ENCODE measurements at places on chromosomes 3 and 15.
A peak's percentile ranks its signal among the peaks of the same experiment; 100 is the strongest.

DNA sequence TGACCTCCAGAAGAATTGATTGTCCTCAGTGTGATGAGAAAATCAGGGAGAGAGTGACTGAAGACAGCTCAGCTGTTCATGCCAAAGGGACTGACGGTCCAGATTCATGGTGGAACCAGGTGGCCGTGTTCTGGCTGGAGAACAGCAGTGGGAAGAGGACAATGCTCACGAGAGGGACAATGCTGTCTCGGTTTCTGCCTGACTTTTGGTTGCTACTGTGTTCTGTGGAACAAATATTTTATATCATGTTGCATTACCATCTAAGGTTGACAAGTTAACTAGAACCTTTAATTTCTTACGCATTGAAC is 58.0 kb upstream of the ULK4 start:
- DNase-seq, result no peak

DNA sequence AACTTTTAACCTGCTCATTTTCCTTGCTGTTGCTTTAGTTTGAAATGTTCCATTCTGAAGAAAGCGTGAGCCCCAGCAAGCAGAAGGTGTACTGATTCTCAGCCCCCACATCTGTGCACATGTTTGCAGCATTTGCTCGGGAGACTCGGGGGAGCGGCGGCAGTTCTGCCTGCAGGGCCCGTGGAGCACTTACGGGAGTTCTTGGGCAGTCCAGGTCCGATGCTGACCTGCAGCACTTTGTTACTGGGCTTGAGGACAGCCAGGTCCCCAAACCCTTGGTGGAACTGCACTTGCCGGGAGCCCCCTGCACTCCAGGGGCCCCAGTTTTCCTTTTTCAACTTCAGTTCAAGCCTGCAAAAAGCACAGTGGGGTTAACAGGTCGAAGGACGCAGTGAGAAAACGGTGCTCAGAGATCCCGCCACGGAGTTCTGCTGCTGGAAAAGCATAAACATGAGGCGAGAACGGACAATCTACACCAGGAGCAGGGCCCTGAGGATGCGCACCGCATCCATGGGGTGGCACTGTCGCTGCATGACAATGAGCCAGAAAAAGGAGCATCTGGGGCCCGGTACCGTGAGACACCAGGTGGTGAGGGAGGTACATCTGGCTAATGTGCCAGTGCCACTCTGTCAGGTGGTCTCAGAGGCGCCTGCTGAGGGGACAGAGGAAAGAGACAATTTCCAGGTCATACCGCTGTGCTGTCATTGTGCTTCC is 45.6 kb upstream of the LDHAL6B start:
- no peak for DNase-seq

DNA sequence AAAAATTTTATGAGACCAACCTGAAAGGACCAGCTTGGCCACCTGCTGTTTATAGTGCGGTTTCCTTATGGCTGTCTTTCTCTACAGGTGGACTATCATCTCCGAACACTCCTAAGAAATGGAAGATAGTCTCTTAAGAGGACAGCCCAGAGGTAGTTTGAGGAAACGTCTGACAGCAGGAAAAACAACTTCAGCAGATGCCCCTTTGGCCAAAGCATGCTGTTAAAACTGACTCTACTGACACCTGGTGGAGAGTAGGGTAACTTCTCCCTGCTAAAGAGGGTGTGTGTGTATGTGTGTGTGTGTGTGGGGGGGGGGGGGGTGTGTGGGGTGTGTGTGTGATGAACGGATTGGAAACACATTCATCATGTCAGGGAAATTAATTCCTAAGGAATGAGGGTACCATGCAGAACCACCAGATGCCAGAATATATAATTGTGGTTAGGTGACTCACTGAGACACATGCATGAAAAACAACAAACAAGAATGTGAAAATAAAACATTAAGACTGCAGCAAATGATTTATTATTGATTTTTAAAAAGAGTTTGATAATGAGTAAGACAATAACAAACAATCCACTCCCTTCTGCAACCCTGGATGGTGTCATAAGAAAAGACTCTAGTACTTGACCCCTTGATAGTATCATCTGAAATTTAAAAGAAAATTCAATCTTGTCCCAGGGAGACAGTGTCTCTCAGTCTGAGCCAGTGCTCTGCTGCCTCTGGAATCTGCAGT is 256.5 kb downstream of the THRB start:
- peak; percentile 95 for DNase-seq

DNA sequence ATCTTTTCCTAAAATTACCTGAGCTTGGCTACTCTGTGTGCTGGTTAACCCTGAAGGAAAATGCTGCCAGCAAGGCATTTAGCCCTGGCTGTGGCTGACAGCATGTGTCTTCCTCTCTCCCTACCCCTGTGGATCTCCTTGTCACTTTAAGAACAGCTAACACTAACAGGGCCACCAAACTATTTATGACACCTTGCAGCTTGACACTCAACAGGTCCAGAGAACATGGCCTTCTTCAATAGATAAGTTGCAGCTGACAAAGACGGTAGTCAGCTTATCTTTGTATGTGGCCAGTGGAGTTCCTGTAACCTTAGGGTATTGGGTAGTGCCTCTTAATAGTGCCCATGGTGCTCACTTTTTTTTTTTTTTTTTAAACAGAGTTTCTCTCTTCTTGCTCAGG is 32.0 kb upstream of the COPB2 start:
- DNase-seq, result no peak

GRCh38 chr3:37173806-37174205 is 576 bp downstream of the LRRFIP2 start:
- DNase-seq, result no peak

DNA sequence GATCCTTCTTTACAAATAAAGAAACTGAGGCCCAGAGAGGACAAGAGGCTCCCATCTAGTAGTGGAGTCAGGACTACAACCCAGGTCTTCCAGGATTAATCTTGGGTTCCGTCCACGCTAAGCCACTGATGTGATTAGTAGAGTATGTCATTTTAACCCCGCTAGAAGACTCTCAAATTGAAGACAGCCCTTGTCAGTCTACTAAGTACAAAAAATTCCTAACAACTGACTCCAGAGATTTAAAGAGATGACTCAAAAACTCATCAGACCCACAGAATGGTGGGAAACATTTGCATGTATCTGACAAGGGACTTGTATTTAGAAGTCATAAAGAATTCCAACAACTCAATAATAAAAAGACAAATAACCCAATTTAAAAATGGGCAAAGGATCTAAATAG is 145.3 kb downstream of the CNTN3 start:
- DNase-seq, result no peak

- DNase-seq, result no peak
These were observed 135.0 kb upstream of the FAM3D start for GRCh38 chr3:58801541-58801940.

DNA sequence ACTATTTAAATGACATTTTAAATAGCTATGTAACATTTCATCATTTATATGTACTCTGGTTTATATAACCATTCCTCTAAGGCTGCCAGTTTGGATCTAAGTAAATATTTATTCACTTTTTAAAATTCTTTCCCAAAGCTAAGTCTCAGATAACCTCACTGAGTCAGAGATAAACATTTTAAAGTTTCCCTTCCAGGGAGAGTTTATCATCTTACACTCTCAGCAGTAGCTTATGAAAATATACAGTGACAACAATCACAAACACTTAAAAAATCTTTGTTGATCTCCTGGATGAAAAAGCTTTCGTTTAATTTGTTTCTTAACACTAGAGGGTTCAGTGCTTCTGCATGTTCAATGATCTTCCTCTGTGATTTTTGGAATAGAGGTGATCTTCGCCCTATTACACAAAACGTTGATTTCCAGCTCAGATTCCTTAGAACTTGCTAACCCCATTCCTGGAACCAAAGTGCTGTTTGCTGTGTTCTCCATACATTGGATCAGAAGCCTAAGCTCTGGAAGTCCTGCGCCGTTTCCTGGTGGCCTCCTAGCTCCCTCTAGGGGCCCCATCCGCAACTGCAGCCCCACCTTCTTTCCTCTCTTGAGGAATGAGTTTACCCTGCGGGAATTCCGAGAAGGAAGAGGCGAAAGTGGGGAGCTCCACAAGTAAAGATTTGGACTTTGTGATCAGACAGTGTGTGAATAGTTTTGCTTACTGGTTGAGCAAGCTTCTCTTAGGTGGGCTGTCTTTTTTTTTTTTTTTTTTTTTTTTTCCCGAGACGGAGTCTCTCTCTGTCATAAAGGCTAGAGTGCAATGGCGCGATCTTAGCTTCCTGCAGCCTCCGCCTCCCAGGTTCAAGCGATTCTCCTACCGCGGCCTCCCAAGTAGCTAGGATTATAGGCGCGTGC is 29.3 kb upstream of the SACM1L start:
- no peak for DNase-seq

- no peak for DNase-seq
These were observed 264.5 kb upstream of the RASGRP1 start for GRCh38 chr15:38829086-38829485.

DNA sequence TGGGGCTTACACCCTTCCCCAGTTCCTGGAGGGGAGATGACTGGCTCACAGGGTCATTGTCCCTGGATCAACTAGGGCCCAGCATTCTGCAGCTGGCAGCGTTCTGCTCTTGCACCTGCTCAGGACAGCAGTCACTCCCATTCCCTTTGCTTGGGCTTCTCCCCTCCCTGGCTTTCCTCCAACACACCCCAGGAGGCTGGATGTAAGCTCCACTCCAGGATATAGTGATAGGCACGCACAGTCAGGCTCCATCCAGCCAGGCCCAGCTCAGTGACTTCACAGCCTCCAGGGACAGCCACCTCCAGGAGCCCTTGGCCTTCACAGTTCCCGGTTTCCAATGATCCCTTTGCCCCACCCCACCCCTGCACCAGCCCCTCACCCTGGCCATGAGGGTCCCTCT is 1.9 kb downstream of the SPTBN5 start:
- DNase-seq, result no peak

DNA sequence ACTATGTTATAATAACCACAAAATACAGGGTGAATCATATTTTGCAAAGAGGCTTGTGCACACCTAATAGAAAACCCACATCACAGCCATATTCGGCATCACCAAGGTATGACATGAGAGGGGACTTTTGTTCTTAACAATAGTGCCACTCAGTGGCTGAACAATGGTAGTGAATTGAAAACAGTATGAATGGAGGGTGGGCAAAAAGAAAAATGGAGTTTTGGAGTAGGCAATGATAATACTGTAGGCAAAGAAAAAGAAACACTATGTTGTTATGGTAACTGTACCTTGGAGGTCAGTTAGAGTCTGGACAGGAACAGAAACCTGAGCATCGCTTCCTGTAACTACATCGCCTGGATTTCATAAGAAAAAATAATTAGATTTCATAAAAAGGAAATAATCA is 348.6 kb downstream of the PLCL2 start:
- DNase-seq, result no peak

GRCh38 chr3:72078676-72079368 is 293.9 kb upstream of the PROK2 start:
- no peak for DNase-seq

GRCh38 chr15:40047415-40048210 is 8.6 kb upstream of the SRP14 start:
- no peak for DNase-seq

GRCh38 chr3:141231952-141232823 is 563 bp downstream of the PXYLP1 start:
- DNase-seq, result no peak

DNA sequence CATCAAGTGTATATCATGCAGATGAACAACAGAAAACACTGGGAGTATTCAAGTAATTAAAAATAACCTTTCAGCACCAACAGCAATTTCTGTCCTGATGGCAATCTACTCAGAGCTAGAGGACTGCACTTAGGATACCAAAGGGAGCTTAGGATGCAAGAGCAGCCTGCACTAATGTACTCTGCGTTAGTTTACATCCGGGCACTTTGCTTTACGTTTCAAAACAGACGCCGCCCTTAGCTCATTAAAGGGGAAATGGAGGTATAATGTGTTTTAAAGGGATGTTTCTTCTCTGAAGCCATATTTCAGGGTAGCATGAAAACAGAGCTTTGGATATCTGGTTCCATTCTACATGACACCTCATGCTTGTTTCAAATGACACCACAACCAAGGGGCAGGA is 14.0 kb upstream of the B3GNT5 start:
- no peak for DNase-seq

DNA sequence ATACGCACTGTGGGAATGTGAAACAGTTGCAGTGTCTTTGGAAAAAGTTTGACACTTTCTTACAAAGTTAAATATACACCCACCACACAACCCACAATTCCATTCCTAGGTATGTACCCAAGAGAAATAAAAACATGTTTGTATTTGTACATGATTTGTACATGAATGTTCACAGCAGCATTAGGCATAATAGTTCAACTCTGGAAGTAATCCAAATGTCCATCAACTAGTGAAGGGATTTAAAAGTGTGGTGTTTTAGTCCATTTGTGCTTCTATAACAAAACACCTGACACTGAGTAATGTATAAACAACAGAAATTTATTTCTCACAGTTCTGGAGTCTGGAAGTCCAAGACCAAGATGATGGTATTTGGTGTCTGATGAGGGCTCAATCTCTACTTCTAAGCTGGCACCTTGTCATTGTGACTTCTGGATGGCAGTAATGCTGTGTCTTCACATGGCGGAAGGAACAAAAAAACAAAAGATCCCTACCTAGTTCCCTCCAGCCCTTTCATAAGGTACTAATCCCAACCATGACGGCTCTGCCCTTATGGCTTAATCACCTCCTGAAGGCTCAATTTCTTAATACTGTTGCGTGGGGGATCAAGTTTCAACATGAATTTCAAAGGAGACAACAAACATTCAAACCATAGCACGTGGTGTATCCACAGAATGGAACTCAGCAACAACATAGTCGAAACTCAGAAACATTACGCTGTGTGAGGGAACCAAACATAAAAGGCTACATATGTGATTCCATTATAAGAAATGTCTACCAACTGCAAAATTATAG is 120.5 kb downstream of the AQP9 start:
- DNase-seq, result no peak

DNA sequence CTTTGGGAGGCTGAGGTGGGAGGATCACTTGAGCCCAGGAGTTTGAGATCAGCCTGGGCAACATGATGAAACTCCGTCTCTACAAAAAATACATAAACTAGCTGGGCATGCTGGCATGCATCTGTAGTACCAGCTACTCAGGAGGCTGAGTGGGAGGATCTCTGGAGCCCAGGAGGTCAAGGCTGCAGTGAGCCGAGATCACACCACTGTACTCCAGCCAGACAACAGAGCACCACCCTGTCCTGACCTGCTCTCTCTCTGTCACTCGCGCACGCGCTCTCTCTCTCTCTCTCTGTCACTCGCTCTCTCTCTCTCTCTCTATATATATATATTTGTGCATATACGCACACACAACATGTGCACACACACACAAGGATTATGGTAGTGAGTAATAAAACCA is 61.8 kb downstream of the IL16 start:
- DNase-seq, result no peak

DNA sequence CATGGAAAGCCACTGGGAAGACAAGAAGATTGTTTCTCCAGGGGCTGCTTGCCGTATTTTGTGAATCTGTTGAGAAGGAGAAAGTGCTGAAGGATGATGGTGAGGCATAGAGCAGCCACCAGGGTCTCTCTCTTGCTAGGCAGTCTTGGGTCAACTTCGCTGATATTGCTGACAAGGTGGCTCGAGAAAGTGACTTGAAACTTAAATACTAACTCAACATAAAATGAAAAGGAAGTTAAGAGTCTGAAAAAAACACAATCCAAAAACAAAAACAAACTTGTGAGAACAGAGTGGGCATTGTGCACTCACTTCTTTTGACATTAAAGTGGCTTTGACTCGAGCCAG is 90.1 kb downstream of the CHST2 start:
- DNase-seq, result no peak
